Right renal cortex interstitium (tissue), 3 donors: ENCODE measurements at places on chromosomes 4 and X.

GRCh38 chrX:9352243-9352642, 112.6 kb upstream of the TBL1X start:
- no peak for DNase-seq

- no peak for DNase-seq
Observed at GRCh38 chr4:8906991-8907595, 35.5 kb upstream of the HMX1 start.

DNA sequence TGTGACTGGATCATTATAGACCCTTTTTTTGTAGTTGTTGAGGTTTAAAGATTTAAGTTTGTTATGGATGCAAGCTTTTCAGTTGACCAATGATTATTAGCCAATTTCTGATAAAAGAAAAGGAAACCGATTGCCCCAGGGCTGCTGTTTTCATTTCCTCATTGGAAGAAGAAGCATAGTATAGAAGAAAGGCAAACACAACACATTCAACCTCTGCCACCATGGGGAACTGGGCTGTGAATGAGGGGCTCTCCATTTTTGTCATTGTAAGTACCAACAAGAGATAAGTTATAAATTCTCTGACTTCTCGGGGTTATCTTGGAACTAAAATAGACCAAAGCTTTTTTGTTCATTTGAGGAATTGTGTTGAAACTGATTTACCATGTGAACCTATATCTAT, at the start of gene CYBB:
Gene CYBB (plus strand): TSS at position 203 of the 400 bp plus-strand sequence. CDS start 19 bp downstream, at position 222.
- no peak for DNase-seq

- DNase-seq, result no peak
Observed at GRCh38 chr4:123813901-123814300, 417.3 kb downstream of the SPRY1 start.

- DNase-seq, result peak; percentile 8
Observed at GRCh38 chrX:155027509-155028066, 944 bp downstream of the FUNDC2 start.

GRCh38 chr4:1824746-1825145, 31.2 kb downstream of the LETM1 start:
- no peak for DNase-seq

DNA sequence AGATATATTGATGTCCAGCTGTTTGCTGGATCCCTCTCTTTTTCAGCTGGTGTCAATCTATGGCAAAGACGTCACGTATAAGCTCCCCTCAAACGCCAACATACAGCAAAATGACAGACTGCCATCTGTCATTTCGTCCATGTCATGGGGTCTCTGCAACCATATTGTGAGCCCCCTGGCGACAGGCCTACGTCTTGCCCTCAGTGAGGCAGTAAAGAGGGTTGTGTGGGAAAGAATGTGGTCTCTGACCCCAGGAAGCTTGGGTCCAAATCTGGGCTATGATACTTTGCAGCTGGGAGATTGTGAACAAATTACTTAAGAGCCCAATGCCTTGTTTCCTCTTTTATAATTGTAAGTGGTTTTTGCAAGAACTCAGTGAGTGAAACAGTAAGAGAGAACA, 7.4 kb downstream of the SUPT20HL2 start:
- DNase-seq, result no peak

- DNase-seq, result no peak
Observed at GRCh38 chr4:16168144-16168543, 58.1 kb downstream of the TAPT1 start.

- no peak for DNase-seq
Observed at GRCh38 chr4:21113496-21114223, 413.4 kb downstream of the PACRGL start.

- DNase-seq, result no peak
Observed at GRCh38 chr4:8910822-8911315, 39.2 kb upstream of the HMX1 start.

GRCh38 chr4:152351080-152351479, 184.8 kb downstream of the FBXW7 start:
- DNase-seq, result no peak

- no peak for DNase-seq
Observed at GRCh38 chrX:114973013-114973412, 44.4 kb downstream of the IL13RA2 start.

- DNase-seq, result no peak
Observed at GRCh38 chrX:20063716-20064351, 52.9 kb downstream of the MAP7D2 start.

DNA sequence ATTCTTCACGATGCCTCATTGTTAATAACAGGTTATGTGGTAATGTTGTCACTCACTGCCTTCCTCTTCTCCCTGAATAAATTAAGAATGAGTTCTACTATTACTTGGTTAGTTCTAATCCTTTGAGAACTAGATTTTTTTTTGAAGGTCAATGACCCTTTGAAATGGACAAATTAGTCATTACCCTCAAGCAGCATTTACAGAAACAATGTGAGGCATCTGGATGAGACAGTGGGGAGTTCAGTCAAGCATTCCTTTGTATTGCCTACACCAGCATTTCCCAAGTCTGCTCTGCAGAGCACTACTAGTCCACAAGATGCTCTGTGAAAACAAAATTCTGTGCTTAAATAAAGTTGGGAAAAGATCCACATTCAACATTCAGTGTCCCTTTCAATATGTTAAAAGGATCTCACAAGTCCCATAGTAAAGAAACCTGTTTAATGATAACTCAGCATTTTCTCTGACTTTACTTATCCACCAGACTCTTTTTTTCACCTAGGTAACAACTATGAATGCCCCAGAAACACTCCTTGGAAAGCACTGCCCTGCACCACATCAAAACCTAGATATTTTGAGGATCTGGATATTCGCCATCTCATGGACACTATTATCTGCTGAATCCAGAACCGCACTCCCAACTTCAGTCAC, 60.6 kb downstream of the CHRDL1 start:
- DNase-seq, result no peak

DNA sequence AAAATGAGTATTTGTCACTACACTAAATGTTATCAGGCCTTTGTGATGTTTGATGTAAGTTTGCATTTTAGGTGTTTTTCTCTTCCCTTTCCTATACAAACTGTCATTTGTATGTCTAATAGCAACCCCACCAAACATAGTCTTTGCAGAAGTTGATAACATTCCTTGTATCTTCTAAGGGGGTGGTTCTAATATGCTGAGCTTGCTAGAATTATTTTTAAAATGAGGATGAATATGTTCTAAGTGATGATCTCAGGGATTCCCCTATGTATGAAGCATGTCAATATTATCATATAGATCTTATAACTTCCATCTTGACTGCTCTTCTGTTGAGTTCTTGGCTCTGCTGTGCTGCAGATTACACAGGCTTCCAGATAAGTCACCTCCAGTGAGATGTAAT, 3.1 kb downstream of the CHM start:
- no peak for DNase-seq

GRCh38 chrX:68749426-68749825, 79.4 kb upstream of the EFNB1 start:
- DNase-seq, result no peak

DNA sequence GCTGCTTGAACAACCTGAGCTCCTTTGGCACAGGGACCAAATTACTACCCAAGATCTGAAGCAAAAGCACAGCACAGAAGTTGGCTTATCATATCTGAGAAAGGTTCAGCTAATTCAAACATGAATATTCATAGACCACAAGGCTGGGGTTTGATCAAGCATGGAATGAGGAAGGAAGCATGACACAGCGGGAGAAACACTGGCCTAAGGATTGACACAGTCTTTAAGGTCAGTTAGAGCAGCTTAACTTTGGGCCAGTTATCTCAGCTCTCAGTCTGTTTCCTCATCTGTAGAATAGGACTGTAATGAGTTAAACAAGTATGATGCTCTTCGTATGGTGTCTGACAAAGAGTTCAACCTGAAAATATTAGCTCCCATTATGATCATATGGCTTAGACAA, 88.5 kb upstream of the CBR4 start:
- DNase-seq, result no peak
